ENCODE measurements at places on chromosomes 5 and 9.

DNA sequence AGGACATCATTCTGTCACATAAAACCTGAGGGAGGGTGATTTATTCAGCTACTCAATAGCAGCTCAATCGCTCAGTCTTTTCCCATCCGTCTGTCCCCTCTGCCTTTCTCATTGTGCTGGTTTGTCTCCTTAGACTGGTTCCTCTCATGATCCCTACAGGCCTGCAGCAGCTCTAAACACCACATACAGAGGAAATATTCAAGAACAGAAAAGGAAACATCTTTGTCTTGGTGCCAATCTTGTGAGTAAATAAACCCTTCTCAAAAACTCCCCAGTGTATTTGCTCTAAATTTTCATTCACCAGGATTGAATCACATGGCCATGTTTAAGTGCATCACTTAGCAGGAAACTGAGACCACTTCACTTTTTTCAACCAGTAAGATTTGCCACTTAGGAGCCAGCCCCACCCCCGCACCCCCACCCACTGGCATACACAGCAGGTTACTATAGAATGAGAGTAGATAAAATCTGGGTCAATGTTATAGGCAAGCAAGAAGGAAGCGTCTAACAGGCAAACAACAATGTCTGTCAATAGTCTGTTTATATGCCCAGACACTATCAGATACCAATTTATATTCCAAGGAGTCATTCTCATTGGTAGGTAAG, 895.5 kb upstream of the DMAC1 start:
- DNase-seq: no peak

DNA sequence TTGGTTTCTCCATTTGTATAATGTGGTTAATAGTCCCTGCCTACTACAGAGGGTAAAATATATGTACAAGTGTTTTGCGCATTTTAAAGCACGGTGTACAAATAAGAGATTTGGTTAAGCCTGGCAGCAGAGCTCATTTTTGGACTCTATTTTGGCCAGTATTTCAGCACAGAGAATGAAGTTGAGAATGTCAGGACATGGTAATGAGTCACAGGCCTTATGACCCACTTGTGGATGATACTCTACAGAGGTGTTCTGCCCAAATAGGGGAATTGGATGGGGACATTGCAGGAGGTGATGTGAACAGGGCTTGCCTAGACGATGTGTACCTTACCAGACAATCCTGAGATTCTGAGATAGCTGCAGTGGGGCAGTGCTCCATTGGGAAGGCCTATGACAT, 50.6 kb downstream of the MELK start:
- no peak for DNase-seq

- DNase-seq: no peak
Observed at GRCh38 chr5:40364441-40364840, 315.3 kb upstream of the PTGER4 start.

DNA sequence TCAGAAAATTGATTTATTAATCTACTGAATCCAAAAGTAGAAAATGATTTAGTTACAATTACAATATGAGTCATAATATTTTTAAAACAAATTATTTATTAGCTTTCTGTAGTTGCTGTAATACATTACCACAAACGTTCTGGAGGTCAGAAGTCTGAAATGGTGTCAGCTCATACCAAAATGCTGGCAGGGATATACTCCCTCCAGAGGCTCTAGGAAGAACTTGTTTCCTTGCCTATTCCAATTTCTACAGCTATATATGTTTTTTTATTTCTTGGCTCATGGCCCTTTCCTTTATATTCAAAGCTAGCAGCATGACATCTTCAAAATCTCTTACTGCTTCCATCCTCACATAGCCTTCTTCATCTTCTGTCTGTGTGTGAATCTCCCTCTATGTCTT, 667.9 kb upstream of the ITGA1 start:
- DNase-seq: no peak

GRCh38 chr9:2180154-2180553, 165.0 kb downstream of the SMARCA2 start:
- DNase-seq: no peak

DNA sequence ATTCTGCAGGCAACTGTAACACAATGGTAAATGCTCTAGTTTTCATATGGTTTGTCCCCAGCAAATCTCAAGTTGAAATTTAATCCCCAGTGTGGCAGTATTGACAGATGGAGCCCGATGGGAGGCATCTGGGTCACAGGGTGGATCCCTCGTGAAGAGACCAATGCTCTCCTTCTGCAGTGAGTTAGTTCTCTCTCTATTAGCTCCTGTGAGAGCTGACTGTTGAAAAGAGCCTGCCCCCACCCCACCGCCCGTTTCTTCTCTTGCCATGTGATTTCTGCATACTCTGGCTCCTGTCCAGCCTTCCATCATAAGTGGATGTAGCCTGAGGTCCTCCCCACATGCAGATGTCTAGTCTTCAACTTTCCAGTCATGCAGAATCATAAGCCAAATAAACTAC, 27.0 kb downstream of the IARS1 start:
- no peak for DNase-seq

- DNase-seq: no peak
Observed at GRCh38 chr5:149006426-149006825, 56.4 kb downstream of the SH3TC2 start.
